ENCODE measurements at places on chromosomes 5 and 9.

- DNase-seq = no peak
These were observed 154.4 kb downstream of the MACROH2A1 start for GRCh38 chr5:135244620-135245021.

DNA sequence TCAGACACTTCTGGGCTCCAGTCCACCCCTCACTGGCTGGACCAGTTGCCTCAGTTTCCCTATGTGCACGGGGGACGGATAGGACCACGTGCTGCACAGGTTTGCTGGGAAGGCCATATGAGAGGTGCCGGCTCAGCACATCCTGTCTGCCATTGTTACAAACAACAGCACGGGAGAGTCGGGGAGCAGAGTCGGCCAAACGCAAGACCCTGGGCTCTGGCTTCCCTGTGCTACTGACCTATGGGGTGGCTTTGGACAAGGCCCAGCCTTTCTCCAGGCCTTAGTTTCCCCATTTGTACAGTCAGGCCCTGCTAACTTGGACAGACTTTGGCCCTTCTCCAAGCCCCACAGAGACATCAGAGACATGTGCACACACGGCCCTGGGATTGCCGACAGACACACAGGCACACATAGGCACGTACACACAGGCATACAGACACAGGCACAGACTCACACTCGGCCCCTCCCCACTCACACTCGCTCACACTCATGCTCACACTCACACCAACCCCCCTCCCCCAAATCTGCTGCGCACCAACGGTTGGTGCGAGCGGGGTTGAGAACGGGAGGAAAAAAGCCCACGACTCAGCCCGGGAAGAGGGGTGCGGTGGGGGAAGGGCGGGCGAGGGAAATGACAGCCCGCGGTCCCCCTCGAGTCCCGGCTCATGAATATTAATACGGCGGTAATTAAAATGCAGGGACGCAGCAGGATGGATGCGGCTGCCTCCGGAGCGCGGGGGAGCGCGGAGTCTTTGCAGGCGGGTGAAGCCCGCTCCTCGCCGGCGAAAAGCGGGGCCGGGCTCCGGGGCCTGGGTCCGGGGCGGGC is 133.0 kb downstream of the C9orf50 start:
- no peak for DNase-seq

DNA sequence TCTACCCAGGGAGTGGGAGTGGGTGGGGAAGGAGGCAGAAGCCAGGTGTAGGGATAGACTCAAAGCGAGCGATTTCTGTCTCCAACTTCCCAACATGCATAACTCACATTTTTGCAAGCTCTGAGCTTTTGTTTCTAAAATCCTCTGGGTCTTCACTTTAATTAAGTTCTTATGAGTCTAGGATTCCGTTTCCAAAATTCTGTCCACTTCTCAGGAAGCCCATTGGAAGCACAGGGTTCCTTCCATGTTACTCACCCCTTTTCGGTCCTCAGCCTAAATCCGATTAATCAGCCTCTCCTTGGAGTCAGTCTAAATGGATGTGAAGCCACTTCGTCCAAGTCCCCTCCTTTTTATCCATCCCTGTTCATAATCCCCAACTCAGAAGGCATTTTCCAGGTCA is 1.4 kb downstream of the GPX3 start:
- DNase-seq = no peak

GRCh38 chr5:150401376-150402228 is 11.1 kb downstream of the CD74 start:
- DNase-seq = no peak

GRCh38 chr9:70510157-70510770 is 95.8 kb upstream of the KLF9 start:
- no peak for DNase-seq
